Natural killer cell treated with Interleukin-12 subunit alpha and Interleukin-12 subunit beta and Interleukin-15 and Interleukin-18, amount 100 ng/mL, for 72 hours (primary cell): ENCODE measurements at places on chromosomes 5 and 9. TPM values are rescaled to one million over a fixed set of nuclear protein-coding genes. Genes with fewer than 3 reads are reported as not detected.

FOXI1 gene
- total RNA-seq, result 0.64 TPM

DNA sequence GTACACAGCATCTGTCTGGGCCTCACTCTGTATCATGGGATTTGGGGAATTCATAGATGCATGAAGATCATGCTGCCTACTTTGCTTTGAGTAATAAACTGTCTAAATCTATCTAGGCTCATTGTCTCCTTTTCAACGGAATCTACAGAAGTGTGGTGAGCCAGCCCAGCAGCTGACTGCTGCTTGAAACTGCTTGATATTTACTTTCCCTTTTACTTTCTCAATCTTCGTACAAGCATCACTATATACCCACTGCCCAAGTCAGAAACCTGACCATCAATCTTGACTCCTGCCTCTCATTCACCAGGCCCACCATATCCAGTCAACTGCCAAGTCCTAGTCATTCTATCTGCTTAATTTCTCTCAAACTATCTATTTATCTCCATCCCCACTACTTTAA, 142.9 kb downstream of the NR2F1-AS1 start:
- H3K4me3 ChIP-seq, result no peak overlapping the region
- H3K4me1 ChIP-seq, result no peaks in the 10 kb centered on the region
- no peak overlapping the region for H3K27ac ChIP-seq

OLFM1 gene
- total RNA-seq, result not detected

GRCh38 chr5:179913461-179913860, 5.8 kb upstream of the TBC1D9B start:
- H3K27ac ChIP-seq, result no peak overlapping the region
- H3K4me3 ChIP-seq, result no peak overlapping the region
- no peaks in the 10 kb centered on the region for H3K36me3 ChIP-seq
- peaks cover 22% of the 10 kb centered on the region for H3K4me1 ChIP-seq
- no peak for DNase-seq
- peaks cover 2% of the 10 kb centered on the region for H3K27me3 ChIP-seq

DNA sequence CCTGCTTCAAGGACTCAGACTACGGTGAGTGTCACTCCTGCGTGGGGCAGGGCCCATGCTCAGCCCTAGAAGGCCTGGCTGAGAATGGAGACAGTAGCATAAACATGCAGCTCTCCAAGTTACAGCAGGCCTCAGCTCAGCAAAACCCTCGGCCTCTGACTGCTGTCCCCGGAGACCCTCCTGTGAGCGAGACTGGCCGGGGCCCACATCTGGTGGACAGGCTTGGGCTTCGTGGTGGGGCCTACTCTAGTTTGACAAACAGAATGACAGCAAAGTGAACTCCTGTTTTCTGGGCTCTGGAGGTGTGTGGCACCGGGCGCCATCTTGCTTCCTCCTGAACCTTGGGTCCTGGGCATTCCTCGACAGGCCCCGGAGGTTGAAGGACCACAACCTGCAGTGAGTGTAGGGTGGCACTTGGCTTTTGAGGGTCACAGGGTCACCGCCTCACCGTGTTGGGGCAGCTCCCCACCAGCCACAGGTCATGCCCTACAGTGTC, 97.5 kb downstream of the PHF2 start:
- DNase-seq, result peak; percentile 53
- no peak overlapping the region for H3K27ac ChIP-seq
- no peaks in the 10 kb centered on the region for H3K36me3 ChIP-seq

ZNF367 gene
- total RNA-seq, result 12.8 TPM

DNA sequence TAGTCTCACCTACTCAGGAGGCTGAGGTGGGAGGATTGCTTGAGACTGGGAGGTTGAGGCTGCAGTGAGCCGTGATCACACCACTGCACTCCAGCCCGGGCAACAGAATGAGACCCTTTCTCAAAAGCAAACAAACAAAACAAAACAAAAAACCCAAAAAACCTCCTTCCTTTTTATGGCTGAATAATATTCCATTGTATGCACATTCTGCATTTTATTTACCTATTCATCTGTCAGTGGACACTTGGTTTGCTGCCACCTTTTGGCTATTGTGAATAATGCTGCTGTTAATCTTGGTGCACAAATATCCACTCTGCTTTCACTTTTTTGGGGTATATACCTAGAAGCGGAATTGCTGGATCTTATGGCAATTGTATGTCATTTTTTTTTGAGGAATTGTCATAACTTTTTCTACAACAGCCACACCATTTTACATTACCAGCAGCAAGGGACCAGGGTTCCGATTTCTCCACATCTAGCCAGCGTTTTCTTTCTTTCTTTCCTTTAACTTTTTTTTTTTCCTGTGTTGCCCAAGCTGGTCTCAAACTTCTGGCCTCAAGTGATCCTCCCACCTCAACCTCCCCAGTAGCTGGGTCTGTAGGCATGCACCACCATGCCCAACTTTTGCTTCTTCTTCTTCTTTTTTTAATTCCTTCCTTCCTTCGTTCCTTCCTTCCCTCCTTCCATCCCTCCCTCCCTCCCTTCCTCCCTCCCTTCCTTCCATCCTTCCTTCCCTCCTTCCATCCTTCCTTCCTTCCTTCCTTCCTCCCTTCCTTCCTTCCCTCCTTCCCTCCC, 30.6 kb downstream of the NKX2-5 start:
- DNase-seq, result no peak
- H3K4me3 ChIP-seq, result no peak overlapping the region
- H3K27ac ChIP-seq, result no peak overlapping the region
- H3K36me3 ChIP-seq, result no peaks in the 10 kb centered on the region
- no peaks in the 10 kb centered on the region for H3K4me1 ChIP-seq

SLC9A3 gene
- 0.21 TPM for total RNA-seq

DNA sequence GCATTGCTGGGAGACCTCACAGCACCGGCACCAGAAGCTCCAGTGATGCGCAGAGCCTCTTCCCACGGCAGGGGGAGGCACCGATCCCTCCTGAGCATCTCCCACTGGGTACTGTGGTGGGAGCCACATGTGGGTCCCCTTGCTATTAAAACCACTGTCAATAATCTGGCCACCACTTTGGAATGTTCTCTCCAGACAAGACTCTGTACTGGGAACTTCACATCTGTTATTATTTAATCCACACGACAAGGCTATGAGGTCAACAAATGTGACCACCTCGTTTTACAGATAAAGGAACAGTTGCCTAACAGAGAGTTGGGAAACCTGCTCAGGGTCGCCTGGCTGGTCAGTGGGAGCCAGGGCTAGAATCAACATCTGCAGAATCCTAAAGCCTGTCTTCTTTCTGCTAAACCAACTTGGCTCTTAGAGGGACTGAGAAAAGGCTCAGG, 72.7 kb downstream of the EPB41L4B start:
- H3K27ac ChIP-seq, result no peak overlapping the region
- DNase-seq, result no peak
- no peaks in the 10 kb centered on the region for H3K4me1 ChIP-seq

DNA sequence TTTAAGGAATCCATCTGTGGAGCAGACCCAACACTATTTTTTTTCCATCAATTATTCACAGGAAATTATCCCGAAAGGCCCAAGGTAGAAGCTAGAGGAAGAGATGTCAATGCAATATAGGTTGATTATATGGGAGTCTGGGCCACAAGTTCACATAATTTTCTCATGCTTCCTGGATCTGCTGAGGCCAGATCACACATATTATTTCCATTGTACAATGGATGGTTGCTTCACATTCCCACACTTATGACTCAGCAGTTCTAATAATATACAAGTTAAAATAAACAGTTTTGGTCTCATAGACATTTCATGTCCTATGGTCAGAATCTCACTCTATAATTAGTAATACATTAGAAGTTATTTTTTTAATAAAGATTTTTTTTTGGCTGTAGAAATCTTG, 66.0 kb upstream of the PTPRD start:
- no peak for DNase-seq
- H3K27me3 ChIP-seq, result no peaks in the 10 kb centered on the region
- H3K4me1 ChIP-seq, result no peaks in the 10 kb centered on the region
- H3K4me3 ChIP-seq, result no peak overlapping the region
- peaks cover 11% of the 10 kb centered on the region for H3K36me3 ChIP-seq

- H3K4me1 ChIP-seq, result peaks cover 29% of the 10 kb centered on the region
- H3K27me3 ChIP-seq, result no peaks in the 10 kb centered on the region
- H3K4me3 ChIP-seq, result peak overlapping the region; percentile 13
- DNase-seq, result no peak
- no peaks in the 10 kb centered on the region for H3K36me3 ChIP-seq
- H3K27ac ChIP-seq, result no peak overlapping the region
Observed at GRCh38 chr9:38278931-38279679, 113.4 kb upstream of the ALDH1B1 start.

DNA sequence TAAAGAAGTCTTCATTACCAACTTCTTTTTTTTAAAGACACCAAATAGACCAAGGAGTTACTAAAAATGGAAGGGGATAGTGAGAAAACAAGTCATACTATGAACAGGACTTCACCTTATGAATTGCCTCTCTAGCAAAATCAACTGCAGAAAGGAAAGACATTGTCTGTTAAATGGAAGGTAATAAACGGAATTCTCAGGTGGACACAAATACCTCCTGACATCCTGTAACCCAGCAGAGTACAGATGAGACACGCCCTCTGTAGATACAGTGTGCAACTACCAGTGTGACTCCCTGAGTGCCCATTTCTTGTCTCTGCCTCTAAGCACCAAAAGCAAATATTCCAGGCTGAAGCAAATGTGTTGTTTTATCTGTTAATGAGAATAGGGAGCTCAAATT, 12.2 kb upstream of the PLPP1 start:
- H3K36me3 ChIP-seq, result no peaks in the 10 kb centered on the region
- H3K4me3 ChIP-seq, result no peak overlapping the region
- H3K27me3 ChIP-seq, result peaks cover 30% of the 10 kb centered on the region
- no peak for DNase-seq

DNA sequence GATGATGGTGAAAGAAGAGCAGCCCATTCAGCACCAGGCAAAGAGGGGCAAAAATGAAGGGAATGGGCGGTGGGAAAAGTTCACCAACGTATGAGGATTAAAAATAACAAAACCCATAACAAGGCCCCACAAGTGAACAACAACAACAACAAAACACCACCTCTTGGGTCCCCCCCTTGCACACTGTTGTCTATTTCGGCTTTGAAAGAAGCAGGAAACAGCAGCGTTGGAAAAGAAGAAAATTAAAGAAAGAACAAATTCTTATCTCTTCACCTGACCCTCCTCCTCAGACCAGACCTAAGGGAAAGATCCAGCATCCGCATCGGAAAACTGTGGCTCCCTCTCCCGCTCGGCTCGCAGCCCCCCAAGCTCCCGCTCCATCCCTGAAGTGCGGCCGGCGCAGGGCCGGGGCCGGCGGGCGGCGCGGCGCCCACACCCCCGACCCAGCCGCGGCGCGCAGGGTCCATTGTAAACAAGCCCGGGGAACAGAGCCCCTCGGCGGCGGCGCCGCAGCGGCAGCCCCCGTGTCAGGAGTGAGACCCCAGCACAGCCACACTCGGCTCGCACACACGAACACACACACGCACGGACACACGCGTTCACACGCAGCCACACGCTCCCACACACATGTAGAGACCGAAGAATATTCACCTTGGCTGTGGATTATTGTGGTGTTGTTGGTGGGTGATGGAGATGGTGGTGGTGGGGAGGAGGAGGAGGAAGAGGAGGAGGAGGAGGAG, 535 bp downstream of the RFX3 start:
- no peaks in the 10 kb centered on the region for H3K27me3 ChIP-seq
- peaks cover 4% of the 10 kb centered on the region for H3K36me3 ChIP-seq
- peaks cover 34% of the 10 kb centered on the region for H3K4me1 ChIP-seq
- DNase-seq, result peak; percentile 59
- H3K27ac ChIP-seq, result peak overlapping the region; percentile 97
- H3K4me3 ChIP-seq, result peak overlapping the region; percentile 94

GPRIN1 gene
- total RNA-seq, result 5.9 TPM

GRCh38 chr5:159915904-159916840, at the start of gene ADRA1B:
Gene ADRA1B (plus strand): TSS chr5:159916482. CDS start chr5:159916906, 424 bp downstream.
- H3K36me3 ChIP-seq, result no peaks in the 10 kb centered on the region
- peak within 1 kb of the TSS; percentile 55 for H3K4me3 ChIP-seq
- H3K27me3 ChIP-seq, result peaks cover 47% of the 10 kb centered on the region

PLK2 gene
- total RNA-seq, result 4.0 TPM

DPH7 gene
- total RNA-seq, result 78.0 TPM

- H3K4me1 ChIP-seq, result no peaks in the 10 kb centered on the region
- no peak overlapping the region for H3K4me3 ChIP-seq
- no peak for DNase-seq
- H3K36me3 ChIP-seq, result no peaks in the 10 kb centered on the region
Observed at GRCh38 chr5:38099205-38100168, 158.9 kb upstream of the EGFLAM start.

TSLP gene
- total RNA-seq, result not detected

DNA sequence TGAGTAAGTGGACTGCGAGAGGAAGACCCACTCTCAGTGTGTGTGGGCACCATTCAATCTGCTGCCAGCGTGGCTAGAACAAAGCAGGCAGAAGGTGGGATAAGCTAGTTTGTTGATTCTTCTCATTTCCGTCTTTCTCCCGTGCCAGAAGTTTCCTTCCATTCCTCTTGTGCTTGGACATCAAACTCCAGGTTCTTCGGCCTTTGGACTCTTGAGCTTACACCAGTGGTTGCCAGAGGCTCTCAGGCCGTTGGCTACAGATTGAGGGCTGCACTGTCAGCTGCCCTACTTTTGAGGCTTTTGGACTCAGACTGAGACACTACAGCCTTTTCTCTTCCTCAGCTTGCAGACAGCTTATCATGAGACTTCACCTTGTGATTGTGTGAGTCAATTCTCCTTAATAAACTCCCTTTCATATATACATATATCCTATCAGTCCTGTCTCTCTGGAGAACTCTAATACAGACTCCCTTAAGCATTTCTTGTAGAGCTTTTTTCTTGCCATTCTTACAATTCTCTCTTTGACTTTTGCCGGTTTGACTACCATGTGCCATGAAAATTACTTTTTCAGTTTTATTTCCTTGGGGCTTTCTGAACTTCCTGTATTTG, 494.9 kb downstream of the PRR16 start:
- no peaks in the 10 kb centered on the region for H3K27me3 ChIP-seq
- no peaks in the 10 kb centered on the region for H3K4me1 ChIP-seq
- no peak overlapping the region for H3K27ac ChIP-seq
- no peak overlapping the region for H3K4me3 ChIP-seq
- peaks cover 4% of the 10 kb centered on the region for H3K36me3 ChIP-seq

- no peak overlapping the region for H3K27ac ChIP-seq
- no peak for DNase-seq
- peaks cover 29% of the 10 kb centered on the region for H3K36me3 ChIP-seq
Observed at GRCh38 chr9:116701940-116702642, 15.0 kb downstream of the TRIM32 start.

DNA sequence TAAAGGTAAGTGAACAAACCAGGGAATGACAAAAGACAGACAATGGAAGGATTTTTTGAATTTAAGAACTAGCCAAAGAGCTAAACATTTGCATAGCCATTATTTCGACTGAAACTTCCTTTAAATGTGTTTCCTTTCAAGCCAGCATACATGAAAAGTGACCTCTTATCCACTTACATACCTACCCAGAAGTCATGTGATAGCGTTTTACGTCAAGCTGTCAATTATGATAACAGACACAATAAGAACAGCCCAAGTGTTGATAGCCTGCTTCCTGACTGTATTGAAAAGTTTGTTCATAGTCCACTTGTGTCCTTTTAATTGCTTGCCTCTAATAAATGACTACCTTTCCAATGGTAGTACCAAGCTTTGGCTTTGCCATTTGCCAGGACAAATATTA, 206.0 kb downstream of the NFIB start:
- no peaks in the 10 kb centered on the region for H3K27me3 ChIP-seq
- no peak overlapping the region for H3K27ac ChIP-seq
- H3K36me3 ChIP-seq, result no peaks in the 10 kb centered on the region
- no peak for DNase-seq
- no peaks in the 10 kb centered on the region for H3K4me1 ChIP-seq

GRCh38 chr9:22108581-22109370, 99.7 kb upstream of the CDKN2B start:
- H3K27me3 ChIP-seq, result no peaks in the 10 kb centered on the region
- no peak overlapping the region for H3K27ac ChIP-seq
- no peak overlapping the region for H3K4me3 ChIP-seq
- H3K4me1 ChIP-seq, result peaks cover 12% of the 10 kb centered on the region
- DNase-seq, result no peak

GRCh38 chr9:83986765-83987401, 6.3 kb downstream of the RMI1 start:
- peaks cover 25% of the 10 kb centered on the region for H3K4me1 ChIP-seq
- peak; percentile 73 for DNase-seq
- H3K4me3 ChIP-seq, result peak overlapping the region; percentile 29
- H3K27ac ChIP-seq, result peak overlapping the region; percentile 62
